Common myeloid progenitor, CD34-positive (primary cell): ENCODE measurements at places on chromosomes 2 and 18.
A peak's percentile ranks its signal among the peaks of the same experiment; 100 is the strongest.

DNA sequence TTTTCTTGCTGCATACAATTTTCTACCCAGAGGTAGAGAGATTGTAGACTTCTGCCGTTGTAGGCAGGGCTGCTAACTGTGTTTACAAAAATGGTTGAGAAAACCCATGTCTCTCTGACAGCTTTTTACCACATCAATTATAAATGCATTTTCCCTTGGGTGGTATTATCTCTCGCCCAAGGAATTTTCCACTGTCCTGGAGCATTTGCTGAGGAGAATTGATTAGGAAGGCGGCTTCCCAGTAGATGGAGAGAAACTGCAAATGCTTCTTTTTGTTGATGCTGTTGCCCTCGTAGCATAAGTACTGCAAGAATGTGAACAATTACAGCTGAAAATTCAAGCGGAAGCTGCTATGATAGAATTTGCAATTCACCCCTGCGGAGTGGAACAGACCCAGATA lies 1007.7 kb upstream of the KLHL29 start:
- DNase-seq = no peak

DNA sequence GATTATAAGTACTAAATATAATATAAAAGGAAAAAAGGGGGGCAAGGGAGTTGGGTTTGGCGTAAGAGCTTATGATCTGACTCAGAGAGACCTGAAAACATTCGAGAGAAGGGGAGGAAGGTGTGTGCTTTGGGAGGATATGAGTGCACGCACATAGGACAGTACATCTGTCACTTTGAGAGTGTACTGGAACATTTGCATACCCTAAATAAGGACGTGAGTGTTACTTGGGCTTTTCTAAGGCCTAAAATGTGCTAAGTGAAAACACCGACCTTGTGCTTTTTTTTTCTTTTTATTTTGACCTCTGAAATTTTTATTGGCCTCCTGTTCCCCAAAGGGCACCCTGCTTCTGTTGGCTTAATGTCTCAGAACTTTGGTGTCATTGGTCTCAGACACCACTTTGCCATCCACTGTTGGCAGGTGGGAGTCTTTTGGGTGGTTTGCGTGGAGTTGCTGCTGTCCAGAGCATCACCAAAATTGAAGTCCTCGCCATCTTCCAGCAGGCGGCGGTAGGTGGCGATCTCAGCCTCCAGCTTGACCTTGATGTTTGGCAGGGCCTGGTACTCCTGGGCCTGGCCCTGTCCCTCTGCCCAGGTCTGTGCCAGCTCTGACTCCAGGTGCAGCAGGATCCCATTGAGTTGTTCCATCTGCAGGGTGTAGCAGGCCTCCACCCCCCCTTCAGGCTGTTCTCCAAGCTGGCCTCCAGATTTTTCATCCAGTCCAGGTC lies 57.7 kb downstream of the CD28 start:
- no peak for DNase-seq

DNA sequence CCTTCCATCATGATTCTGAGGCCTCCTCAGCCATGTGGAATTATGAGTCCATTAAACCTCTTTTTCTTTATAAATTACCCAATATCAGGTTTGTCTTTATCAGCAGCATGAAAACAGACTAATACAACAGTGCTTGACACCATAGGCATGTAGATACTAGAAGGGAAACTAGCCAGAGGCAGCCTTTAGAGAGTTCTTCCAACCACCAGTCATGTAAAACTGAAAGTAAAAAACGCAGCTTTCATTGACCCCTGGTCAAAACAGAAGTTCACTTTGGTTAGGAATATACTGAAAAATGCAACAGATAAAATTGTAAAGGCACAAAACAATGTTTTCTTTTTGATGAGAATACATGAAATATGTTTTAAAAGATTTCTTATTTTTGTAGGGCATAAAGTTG lies 122.8 kb upstream of the L3MBTL4 start:
- peak; percentile 3 for DNase-seq

DNA sequence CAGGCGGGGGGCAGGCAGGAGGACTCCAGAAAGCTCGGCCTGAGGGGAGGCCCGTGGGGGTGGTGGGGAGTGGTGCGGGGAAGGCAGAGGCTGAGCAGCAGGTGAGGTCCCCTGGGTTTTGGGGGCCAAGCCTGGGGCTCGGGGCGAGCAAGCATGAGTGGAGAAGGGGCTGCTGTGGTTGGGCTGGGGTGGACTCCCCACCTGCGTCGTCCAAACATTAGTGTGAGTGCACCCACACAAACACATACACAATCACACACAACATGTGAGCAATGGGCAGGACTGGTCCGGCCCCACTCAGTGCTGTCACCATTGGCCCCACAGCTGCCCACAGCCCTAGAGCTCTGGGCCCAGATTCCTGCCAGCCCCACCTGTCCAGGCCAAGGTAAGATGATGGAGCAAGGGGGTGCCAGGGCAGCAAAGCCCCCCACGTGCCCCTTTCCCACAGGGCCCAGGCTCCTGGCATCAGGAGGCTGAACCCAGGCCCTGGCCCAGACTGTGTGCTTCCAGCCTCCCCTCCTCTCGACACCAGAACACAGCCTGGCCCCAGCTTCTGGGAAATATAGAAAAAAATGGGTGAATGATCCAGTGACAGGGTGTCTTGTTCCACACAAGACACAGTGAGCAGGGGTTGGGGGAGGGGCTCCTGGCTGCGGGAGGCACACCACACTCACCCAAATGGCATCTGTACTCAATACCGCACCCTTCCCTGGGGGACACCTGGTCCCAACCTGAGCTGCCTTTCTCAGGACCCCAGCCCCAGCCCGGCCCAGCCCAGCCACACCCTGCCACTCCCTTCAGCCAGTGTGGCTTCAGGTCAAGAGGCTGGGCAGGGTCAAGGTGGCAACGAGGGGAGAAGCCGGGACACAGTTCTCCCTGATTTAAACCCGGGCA lies 463 bp upstream of the ALPP start:
- DNase-seq = no peak
